Endothelial cell of umbilical vein (primary cell): ENCODE measurements at places on chromosomes 3 and 15.

- DNase-seq, result no peak
Observed at GRCh38 chr15:59294574-59295260, 78.0 kb downstream of the MYO1E start.

GRCh38 chr3:157058392-157059071, 101.4 kb downstream of the CCNL1 start:
- DNase-seq, result no peak

GRCh38 chr3:149572796-149573414, 84.9 kb downstream of the WWTR1 start:
- peak; percentile 69 for DNase-seq

GRCh38 chr15:64895285-64896065, 16.2 kb upstream of the ANKDD1A start:
- DNase-seq, result peak; percentile 53

- DNase-seq, result peak; percentile 24
Observed at GRCh38 chr3:134313847-134314587, 60.2 kb downstream of the AMOTL2 start.

GRCh38 chr15:83092309-83092976, 15.0 kb upstream of the TM6SF1 start:
- DNase-seq, result peak; percentile 95

- DNase-seq, result no peak
Observed at GRCh38 chr15:74415966-74416916, 17.5 kb downstream of the SEMA7A start.

GRCh38 chr15:100247228-100248225, 94.2 kb downstream of the ADAMTS17 start:
- no peak for DNase-seq

DNA sequence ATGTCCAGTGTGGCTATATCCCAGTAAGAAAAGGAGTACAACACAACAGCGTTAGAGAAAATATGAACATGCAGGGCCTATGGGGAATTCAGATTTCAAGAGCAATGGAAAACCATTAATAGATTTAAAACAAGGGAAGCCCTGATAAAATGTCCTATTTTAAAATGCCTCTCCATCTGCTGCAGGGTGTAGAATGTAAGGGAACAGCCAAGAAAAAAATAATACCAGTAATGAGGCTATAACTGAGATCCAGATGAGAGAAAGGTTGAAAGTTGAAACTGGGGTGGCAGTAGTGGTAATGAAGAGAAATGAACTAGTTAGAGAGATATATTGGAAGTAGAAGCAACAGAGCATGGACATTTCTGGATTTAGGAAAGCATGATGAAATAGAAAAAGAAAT, 226.1 kb downstream of the KCNMB2 start:
- DNase-seq, result no peak

GRCh38 chr3:10387881-10388609, 67.1 kb upstream of the SEC13 start:
- no peak for DNase-seq

GRCh38 chr3:16570113-16570512, 35.1 kb downstream of the DAZL start:
- DNase-seq, result no peak

DNA sequence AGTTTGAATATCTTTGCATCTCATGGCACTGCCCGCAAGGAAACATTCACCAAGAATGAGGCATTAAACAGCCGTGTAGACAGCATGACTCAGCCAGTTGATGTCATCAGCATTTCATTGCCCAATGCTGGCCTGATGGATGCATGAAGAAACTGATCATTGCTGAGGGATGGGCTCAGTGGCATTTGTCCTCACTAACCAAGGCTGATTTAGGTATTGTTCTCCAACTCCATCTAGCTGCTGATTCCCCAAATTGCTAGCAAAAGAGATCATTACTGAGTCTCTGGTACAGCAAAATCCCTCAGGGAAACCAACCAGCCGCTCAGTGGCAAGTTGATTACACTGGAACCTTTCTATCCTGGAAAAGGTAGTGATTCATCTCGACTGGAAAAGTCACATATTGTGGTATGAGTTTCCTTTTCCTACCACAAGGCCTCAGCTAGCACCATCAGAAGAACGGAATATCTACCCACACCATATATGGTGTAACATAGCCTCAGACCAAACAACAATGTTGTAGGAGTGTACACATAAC, 186.5 kb upstream of the GAP43 start:
- DNase-seq, result peak; percentile 62

GRCh38 chr3:16124636-16125035, 49.8 kb upstream of the GALNT15 start:
- DNase-seq, result no peak

- peak; percentile 7 for DNase-seq
Observed at GRCh38 chr15:67479781-67480505, 41.0 kb upstream of the C15orf61 start.

DNA sequence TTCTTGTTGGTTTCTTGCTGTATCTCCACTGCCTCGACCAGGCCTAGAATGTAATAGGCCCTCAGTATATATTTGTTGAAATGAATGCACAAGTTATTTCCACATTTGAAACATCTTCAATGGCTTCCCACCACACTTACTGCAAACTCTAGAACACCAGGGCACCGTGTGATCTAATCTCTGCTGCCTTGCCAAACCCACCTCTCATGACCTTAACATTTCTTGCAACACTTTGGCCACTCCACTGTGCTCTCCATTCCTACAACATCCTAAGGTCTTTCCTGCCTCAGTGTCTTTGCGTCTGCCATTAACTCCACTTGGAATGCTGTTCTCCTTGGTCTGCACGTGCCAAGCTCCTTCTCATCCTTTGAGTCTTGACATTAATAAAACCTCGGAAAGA, 14.1 kb downstream of the FRMD4B start:
- DNase-seq, result no peak

DNA sequence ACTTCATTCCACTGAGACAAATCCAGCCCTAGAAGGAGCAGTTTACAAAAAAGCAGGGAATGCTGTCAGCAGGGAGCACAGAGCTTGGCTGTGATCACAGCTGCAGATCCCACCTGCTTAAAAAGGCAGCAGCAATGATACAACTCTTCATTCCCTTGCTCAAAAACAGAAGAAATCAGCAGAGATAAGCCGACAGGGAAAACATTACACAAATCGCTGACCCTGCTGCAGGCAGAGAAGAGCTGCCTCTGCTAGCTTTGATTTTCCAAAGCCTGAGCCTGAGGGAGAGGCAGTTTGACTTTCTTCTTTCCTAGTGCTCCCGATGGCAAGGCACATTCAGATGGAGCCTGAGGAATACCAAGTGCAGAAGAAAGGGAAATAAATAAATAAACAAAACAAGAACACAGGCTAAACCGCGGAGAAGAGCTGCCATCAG, 80.2 kb downstream of the SHQ1 start:
- DNase-seq, result no peak

DNA sequence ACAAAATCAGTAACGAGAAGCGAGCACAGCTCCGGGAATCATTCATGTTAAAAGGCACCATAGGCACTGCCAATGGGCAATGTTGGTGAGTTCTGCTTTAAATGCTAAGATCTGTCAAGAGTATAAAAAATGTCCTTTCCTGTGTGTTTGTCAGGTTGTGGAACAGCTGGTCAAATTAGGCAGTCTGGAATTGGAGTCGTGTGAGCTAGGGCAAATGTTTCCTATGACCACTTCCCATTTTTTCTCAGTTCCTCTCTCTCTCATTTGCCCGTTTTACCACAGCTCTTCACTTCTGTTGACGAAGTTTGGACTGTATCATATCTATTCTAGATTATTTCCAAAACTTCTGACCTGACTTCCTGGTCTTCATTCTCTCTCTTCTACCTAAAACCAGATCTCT, 60.8 kb upstream of the GOLIM4 start:
- no peak for DNase-seq

- no peak for DNase-seq
Observed at GRCh38 chr3:5441401-5441800, 253.9 kb downstream of the EDEM1 start.

GRCh38 chr3:170132335-170132734, 49.2 kb downstream of the PHC3 start:
- no peak for DNase-seq

- no peak for DNase-seq
Observed at GRCh38 chr3:139601191-139601961, 61.8 kb upstream of the RBP1 start.

DNA sequence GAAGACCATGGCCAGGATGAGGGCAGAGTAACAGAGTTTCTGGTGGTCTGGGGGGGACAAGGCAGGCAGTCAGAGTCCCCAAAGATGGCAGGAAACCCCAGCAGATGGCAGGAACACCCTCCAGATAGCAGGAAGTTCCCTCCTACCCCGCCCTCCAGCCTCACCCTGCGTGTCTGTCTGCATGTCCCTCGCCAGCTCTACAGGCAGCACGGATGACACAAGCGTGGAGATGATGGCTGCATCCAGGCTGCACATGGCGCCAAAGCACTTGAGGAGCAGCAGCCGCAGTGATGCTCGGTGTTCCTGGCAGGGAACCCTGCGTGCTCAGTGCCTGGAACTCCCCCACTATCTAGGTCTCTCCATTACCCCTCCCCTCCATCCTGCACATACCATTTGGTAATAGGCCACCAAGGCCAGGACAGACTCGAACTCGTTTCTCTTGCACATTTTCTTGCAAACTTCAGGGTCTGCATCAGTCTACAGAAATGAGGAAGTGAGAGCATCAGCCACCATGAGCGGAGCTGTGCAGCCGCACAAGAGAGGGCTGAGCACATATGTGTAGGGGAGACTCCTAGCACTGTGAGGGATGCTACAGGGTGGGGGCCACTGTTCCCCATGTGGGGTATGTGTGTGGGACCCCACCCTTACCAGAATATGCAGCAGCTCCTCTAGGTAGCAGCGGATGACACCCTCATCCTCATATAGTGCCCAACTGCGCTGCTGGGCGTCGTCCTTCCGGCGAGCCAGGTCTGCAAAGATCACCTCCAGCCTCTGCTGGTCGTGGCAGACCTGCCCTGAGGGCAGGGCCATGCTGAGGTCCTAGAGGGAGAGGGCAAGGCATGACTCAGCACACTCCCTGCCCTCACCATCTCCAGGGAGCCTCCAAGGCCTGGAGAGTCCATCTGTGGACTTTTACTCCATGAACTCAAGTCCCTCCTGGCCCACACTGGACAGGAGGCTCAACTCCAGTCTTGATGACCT, 6.0 kb downstream of the NCKIPSD start:
- DNase-seq, result no peak

GRCh38 chr3:57252404-57252803, 24.9 kb downstream of the APPL1 start:
- DNase-seq, result no peak

GRCh38 chr3:138678874-138679392, 70.4 kb downstream of the FAIM start:
- no peak for DNase-seq
